ENCODE measurements at places on chromosomes 3 and 15.

- no peak for DNase-seq
Measured at GRCh38 chr15:63200464-63201249, 11.3 kb downstream of the RAB8B start.

DNA sequence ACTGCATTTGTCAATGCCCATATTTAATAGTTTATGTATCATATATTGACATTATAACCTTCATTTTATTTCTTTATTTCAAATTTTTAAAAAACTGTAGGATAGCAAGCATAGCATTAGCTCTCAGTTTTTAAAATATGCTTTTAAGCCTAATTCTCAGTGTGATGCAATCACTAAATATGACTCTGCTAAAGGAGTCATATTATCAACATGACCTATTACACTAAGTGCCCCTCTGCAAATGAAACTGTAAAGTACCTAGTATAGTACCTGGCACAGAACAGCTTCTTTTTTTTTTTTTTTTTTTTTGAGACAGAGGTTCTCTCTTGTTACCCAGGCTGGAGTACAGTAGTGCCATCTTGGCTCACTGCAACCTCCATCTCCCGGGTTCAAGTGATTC lies 179.4 kb upstream of the CGNL1 start:
- no peak for DNase-seq

DNA sequence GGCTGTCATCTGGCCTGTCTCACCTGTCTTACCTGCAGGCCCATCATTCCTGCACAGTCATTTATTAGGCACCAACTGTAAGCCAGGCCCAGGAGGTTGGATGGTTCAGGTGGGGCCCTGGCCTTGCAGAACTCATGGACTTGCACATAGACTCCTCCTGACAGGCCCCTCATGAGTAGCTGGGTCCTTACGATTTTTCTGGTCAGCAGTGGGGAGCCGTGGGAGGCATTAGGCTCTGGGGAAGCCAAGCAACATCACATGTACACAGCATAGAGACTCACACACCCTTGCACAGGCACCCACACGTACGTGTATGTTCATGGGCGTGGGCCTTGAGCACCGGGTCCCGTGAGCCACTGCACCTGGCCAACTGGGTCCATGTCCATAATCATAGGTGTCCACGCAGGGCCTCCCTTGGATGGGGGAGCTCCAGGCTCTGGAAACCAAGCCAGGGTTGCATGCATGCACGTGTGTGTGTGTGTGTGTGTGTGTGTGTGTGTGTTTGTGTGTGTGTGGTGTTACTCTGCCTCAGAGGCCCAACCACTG lies 20.3 kb downstream of the CISH start:
- DNase-seq = no peak

DNA sequence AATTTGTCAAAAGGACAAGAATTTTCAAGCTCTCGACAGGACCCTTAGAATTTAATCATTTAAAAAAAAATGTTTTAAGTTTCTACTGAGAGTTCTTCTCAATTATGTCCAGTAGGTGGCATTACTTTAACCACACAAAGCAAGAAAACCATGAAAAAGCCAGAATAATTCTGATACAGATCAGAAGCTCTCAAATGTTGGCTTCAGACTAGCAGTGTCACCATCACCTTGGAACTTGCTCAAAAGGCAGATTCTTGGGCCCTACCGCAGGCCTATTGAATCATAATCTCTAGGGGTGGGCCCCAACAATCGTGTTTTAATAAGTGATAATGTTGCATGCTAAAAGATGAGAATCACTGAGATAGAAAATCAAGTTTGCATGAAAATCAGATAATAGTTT lies 99.5 kb upstream of the KCNMB2 start:
- DNase-seq = peak; percentile 79

DNA sequence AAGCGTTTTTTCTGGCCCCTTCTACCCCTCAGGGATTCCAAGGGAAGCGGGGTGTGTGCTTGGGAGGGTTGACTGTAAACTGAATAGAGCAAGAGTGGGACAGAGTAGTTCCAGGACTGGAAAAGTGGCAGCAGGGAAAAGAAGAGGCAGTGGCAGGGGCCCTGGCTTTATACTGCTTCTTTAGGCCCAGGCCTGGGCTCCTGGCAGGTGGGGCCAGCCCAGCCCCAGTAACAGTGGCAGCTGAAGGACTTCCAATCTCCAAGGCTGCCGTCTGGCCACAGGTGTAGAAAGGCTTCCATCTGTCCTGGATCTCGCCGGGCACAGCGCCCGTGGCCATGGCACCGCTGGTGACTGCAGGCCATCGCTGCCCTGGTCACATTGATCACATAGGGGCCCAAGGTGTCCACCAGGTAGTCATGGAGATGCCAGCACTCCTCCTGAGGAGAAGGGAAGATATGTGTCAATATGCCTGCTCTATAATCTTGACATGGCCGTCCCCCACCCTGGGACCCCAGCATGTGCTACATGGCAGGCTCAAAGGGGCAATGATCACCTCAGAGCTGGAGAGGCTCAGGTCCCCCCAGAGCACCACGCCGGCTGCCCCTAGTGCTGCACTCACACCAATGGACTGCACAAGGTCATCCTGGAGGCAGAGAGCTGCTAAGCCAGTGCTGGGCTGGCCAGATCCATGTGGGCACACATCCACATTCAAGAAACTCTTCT lies 1.0 kb upstream of the IFRD2 start:
- no peak for DNase-seq

- DNase-seq = no peak
Measured at GRCh38 chr3:57046101-57046765, 14.2 kb upstream of the SPATA12 start.

GRCh38 chr3:102225407-102226132 lies 209.2 kb upstream of the ZPLD1 start:
- peak; percentile 71 for DNase-seq

DNA sequence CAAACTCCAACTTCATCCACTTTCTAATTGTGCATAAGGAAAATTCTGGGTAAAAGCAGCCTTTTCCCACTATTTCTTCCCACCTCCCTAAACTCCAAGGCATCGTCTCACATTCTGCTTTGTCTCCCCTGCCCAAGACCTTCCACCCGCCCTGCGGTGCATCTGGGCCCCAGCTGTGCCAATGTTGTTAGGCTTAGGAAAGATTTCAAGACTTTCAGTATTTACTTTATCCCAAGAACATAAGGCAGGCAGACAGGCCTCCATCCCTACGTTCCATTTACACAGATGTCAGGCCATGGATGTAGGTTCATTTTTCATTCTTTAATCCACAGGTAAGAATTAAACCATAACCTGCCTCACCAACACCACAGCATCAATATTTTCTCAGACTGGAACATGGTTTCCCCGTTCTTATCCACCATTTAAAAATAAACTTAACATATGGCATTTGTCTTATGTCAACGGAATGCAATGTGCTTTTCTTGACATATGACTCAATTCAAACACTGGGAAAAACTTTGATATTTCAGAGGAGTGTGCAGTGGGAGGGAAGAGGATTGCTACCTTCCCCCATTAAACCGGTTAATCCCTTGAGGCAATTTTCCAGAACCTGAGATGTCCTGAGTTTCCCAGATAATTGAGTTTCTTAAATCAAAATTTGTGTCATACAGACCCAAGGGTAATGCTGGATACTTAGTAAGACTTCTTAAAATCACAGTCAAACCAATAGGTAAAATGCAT lies 238.0 kb upstream of the LRIG1 start:
- no peak for DNase-seq

DNA sequence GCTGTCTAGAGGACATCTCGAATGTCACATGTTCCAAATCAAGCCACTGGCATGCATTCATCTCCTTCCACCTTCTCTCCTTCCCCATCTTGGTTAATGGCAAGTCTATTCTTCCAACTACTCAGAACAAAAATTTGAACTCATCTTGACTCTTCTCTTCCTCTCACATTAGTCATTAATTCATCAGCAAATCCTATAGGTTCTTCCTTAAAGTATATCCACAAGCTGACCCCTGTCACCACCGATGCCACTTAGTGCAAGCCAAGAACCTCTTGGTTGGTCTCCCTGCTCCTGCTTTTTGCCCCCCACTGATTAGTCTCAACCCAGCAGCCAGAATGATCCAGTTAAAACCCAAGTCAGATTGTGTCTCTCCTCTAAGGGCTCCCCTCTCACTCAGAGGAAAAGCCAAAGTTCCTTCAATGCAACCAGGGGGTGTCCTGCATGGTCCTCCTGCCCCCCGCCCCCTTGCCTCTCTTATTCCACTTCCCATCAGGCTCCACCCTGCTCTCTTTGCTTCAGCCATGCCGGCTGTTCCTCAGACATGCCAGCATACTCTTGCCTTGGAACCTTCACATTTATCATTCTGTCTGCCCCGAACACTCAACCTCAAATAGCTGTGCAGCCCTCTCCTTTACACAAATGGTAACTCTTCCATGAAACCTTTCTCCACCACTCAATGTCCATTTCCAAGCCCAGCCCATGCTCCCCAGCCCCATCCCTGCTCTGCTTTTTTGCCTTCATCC lies 1.0 kb upstream of the GALNT15 start:
- no peak for DNase-seq

GRCh38 chr15:66924889-66925288 lies 140.5 kb upstream of the SMAD3 start:
- DNase-seq = no peak

GRCh38 chr15:75508840-75509532 lies 57.5 kb upstream of the SIN3A start:
- peak; percentile 77 for DNase-seq

DNA sequence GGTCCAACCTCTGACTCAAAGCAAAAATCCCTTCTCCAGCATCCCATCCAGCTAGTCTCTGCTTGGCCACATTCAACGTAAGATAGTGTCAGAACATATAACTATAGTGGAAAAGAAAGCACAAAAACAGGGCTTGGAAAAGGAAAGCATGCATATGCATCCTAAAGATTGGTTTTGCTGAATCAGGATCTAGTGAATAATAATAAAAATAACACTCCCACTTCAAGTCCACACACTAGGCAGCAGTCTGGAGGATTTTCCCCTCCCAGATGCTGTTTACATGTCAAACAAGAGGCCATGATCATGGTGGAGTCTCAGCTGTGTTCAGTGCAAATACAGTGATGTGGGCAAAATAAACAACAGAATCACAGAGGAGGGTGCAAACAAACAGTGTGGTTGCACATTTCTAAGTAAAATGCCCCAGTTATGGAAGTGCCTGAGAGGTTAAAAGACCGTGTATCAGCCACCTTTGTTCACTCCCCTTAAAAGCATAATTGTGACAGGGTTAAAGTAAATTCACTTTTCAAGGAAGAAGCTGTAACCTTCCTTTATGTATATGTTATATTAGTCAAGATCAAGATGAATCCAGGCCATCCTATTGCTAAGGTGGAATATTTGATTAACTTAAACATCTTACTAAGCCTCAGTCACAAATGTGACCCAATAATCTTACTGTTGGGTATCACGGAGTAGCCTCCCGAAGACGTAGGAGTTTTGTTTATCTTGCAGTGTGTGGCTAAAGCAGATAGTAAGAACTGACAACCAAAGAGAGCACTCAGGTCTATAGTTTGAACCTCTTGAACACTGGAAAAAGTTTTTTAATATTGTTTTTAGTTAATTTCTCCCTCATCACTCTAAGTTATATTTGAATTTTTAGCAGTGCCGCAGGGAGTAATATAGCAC lies 424.5 kb downstream of the SOX2 start:
- no peak for DNase-seq

DNA sequence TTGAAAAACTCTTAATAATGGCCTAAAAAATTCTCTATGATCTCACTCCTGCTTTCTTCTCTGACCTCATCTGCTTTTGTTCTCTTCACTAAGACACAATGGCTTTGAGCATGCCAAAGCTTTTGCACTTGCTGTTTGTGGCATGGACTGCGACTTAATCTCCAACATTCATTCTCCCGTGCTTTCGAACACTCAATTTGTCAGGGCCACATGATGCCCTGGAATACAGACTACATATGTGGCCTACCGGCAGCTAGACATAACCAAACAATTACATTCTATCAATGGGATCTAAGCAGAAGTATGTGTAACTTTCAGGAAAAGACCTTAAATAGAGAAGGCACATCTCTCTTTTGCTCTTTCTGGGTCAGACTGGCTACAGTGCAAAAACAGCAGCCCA lies 506.5 kb downstream of the MAGI1 start:
- no peak for DNase-seq

DNA sequence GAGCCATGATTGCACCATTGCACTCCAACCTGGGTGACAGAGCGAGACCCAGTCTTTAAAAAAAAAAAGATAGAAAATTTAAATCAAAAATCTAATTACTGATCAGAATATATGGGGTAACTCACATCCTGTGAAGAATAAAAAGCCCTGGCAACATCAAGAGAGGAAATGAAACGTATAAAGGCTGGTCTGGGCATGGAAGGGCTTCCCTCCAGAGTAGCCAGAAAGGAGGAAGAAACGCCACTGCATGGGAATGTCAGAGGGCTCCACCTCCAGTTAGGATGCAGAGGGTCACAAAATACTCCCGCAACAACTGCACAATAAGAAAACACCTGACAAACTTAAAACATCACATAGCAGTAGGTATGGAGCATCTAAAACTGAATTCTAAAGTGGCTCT lies 4.9 kb upstream of the IQCF1 start:
- DNase-seq = no peak

DNA sequence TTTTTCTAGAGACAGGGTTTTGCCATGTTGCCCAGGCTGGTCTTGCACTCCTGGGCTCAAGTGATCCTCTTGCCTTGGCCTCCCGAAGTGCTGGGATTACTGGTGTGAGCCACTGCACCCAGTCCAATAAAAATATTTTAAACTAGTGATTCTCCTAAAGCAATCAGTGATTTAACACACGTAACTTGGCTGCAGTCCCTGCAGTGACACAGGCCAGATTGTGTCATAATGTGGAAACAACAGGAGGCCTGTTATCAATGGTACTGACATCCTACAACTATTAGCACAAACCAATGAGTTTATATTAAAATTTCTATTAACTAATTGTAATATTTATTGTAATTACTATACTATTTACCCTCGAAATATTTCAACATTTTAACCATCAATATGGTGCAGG lies 1.6 kb upstream of the SEC61A1 start:
- no peak for DNase-seq

GRCh38 chr15:29159771-29160455 lies 109.7 kb downstream of the NSMCE3 start:
- DNase-seq = no peak

- DNase-seq = no peak
Measured at GRCh38 chr3:100103558-100104441, 10.5 kb downstream of the FILIP1L start.

GRCh38 chr3:20040548-20041196 lies 426 bp downstream of the KAT2B start:
- DNase-seq = peak; percentile 95

GRCh38 chr3:46276497-46277099 lies 34.3 kb downstream of the CCR3 start:
- peak; percentile 83 for DNase-seq

All from hematopoietic multipotent progenitor cell treated with erythropoietin and hydrocortisone succinate and interleukin-3 and kit ligand, for 4 days (in vitro differentiated cells).